ENCODE measurements at places on chromosomes 12 and 14.
A peak's percentile ranks its signal among the peaks of the same experiment; 100 is the strongest.

GRCh38 chr14:60488175-60488574, 2.3 kb upstream of the C14orf39 start:
- no peaks in the 10 kb centered on the region for H3K4me1 ChIP-seq
- DNase-seq, result no peak
- H3K27ac ChIP-seq, result no peak overlapping the region
- H3K4me3 ChIP-seq, result no peak overlapping the region
- no peaks in the 10 kb centered on the region for H3K36me3 ChIP-seq

DNA sequence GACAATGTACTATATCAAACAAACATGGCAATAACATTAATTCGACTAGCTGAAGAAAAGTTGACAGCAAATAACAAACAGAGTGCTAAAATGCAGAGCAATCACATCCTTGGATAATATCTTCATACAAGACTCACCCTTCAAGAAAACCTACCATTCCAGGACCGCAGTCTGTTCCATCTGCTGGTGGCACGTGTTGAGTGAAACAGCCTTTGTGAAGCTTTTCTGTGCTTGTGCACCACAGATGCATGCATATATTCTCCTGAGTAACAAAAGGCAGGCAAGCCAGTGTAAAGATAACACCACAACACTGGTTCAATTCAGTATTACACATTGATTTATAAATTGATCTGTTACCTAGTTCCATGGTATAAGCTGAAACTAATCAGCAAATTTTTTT, 89.3 kb downstream of the ADAMTS20 start:
- no peak for DNase-seq
- H3K4me3 ChIP-seq, result no peak overlapping the region
- no peaks in the 10 kb centered on the region for H3K27me3 ChIP-seq
- no peaks in the 10 kb centered on the region for H3K4me1 ChIP-seq
- no peak overlapping the region for H3K27ac ChIP-seq

GRCh38 chr12:97716356-97716755, 253.8 kb downstream of the RMST start:
- no peak for DNase-seq
- no peak overlapping the region for H3K4me3 ChIP-seq
- no peaks in the 10 kb centered on the region for H3K27me3 ChIP-seq
- H3K4me1 ChIP-seq, result no peaks in the 10 kb centered on the region
- no peak overlapping the region for H3K27ac ChIP-seq

GRCh38 chr12:106251631-106252455, 4.0 kb upstream of the CKAP4 start:
- H3K4me1 ChIP-seq, result peaks cover 11% of the 10 kb centered on the region
- H3K27me3 ChIP-seq, result no peaks in the 10 kb centered on the region
- no peak overlapping the region for H3K27ac ChIP-seq
- H3K36me3 ChIP-seq, result peaks cover 4% of the 10 kb centered on the region
- no peak overlapping the region for H3K4me3 ChIP-seq

DNA sequence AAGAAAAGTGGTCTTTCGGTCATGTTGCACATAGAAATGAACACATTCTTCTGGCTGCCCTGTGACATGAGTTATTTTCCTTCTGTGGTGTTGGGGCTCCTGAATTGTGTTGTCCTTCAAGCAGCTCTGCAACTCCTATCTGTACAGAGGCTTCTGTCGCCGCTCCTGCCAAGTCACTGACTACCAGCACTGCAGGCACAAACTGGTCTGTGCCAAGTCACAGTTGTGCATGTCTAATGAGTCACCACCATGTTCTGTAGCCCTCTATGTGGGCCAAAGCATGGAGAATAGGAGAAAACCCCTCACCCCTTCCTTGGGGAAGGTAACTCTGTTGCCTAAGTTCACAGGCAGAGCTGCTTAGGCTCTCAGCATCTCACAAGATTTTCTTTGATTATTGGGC, 283.3 kb downstream of the RPL10L start:
- no peak overlapping the region for H3K4me3 ChIP-seq
- no peaks in the 10 kb centered on the region for H3K27me3 ChIP-seq
- no peaks in the 10 kb centered on the region for H3K4me1 ChIP-seq
- H3K27ac ChIP-seq, result no peak overlapping the region
- DNase-seq, result no peak

GRCh38 chr12:13082861-13083260, 20.6 kb downstream of the GSG1 start:
- H3K4me1 ChIP-seq, result no peaks in the 10 kb centered on the region
- H3K27me3 ChIP-seq, result no peaks in the 10 kb centered on the region
- H3K36me3 ChIP-seq, result peaks cover 5% of the 10 kb centered on the region
- no peak overlapping the region for H3K27ac ChIP-seq

GRCh38 chr12:191541-191940, 22.4 kb downstream of the SLC6A12 start:
- no peaks in the 10 kb centered on the region for H3K4me1 ChIP-seq
- DNase-seq, result no peak
- peaks cover 3% of the 10 kb centered on the region for H3K36me3 ChIP-seq
- no peak overlapping the region for H3K27ac ChIP-seq

DNA sequence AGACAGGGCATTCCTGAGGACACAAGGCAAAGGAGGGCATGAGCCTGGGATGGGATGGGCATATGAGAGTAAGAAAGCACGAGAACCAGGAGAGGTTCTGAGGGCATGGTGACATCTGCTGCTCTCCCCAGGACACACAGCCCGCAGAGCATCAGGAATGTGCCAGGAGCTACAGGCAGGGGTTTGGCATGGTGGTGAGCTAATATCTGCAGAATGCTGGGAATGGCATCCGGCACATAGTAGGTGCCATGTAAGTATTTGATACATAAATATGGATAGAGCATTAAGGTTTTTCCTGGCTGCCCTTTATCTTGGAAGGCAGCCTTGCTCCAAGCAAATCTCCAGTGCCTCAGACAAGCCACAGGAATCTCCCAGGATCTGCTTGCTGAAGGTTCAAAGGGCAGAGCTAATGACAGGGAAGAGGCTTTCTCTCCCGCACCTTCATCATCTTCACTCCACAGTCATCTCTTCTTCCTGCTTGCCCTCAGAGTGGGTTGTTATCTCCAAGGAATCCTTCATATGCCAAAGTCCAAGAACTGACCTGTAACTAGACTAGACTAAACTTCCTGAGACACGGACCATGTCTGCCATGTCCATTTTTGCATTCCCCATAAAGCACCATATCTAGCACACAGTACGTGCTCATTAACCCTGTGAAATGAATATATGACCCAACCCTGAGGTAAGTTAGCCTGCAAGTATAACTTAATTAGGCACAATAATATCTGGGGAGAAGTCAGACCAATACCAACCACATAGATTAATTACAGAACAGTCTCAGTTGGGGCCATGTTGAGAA, 62.0 kb upstream of the SCN8A start:
- peaks cover 15% of the 10 kb centered on the region for H3K27me3 ChIP-seq
- peaks cover 9% of the 10 kb centered on the region for H3K4me1 ChIP-seq
- no peak for DNase-seq

GRCh38 chr14:75238756-75239455, 39.7 kb upstream of the FOS start:
- H3K27me3 ChIP-seq, result no peaks in the 10 kb centered on the region
- H3K4me1 ChIP-seq, result peaks cover 6% of the 10 kb centered on the region
- H3K27ac ChIP-seq, result peak overlapping the region; percentile 27
- no peak overlapping the region for H3K4me3 ChIP-seq
- DNase-seq, result no peak

GRCh38 chr12:1618489-1618888, 10.5 kb upstream of the WNT5B start:
- H3K4me1 ChIP-seq, result no peaks in the 10 kb centered on the region
- H3K4me3 ChIP-seq, result no peak overlapping the region
- H3K27ac ChIP-seq, result no peak overlapping the region
- no peaks in the 10 kb centered on the region for H3K36me3 ChIP-seq
- no peak for DNase-seq

GRCh38 chr14:103401223-103402214, 16.3 kb downstream of the MARK3 start:
- peak overlapping the region; percentile 83 for H3K27ac ChIP-seq
- H3K4me3 ChIP-seq, result no peak overlapping the region
- H3K36me3 ChIP-seq, result peaks cover 23% of the 10 kb centered on the region
- H3K4me1 ChIP-seq, result peaks cover 55% of the 10 kb centered on the region
- no peak for DNase-seq

- H3K4me1 ChIP-seq, result no peaks in the 10 kb centered on the region
- H3K27ac ChIP-seq, result no peak overlapping the region
- DNase-seq, result no peak
- no peaks in the 10 kb centered on the region for H3K36me3 ChIP-seq
Measured at GRCh38 chr12:69833696-69834095, 8.7 kb downstream of the MYRFL start.

- no peak overlapping the region for H3K27ac ChIP-seq
- no peaks in the 10 kb centered on the region for H3K36me3 ChIP-seq
- no peaks in the 10 kb centered on the region for H3K4me1 ChIP-seq
- peaks cover 32% of the 10 kb centered on the region for H3K27me3 ChIP-seq
- no peak for DNase-seq
Measured at GRCh38 chr12:119512772-119513497, 80.6 kb upstream of the TMEM233 start.

DNA sequence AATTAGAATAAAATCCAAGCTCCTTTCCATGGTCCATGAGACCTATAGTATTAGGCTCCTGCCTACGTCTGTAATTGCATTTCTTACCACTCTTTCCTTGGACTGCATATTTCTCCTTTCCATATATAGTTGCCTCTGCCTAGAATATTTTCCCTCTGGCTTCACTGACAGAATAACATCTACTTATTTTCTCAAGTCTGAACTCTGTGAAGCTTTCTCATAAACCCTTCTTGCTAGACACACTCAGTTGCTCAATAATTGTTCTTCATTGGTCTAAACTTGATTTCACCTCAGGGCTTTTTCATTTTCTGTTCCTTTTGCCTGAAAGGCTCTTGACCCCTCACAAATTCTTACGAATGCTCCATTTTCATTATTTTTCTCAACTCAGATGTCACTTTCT, 36.9 kb upstream of the KRAS start:
- no peak overlapping the region for H3K4me3 ChIP-seq
- DNase-seq, result no peak
- peaks cover 7% of the 10 kb centered on the region for H3K4me1 ChIP-seq
- no peaks in the 10 kb centered on the region for H3K36me3 ChIP-seq

DNA sequence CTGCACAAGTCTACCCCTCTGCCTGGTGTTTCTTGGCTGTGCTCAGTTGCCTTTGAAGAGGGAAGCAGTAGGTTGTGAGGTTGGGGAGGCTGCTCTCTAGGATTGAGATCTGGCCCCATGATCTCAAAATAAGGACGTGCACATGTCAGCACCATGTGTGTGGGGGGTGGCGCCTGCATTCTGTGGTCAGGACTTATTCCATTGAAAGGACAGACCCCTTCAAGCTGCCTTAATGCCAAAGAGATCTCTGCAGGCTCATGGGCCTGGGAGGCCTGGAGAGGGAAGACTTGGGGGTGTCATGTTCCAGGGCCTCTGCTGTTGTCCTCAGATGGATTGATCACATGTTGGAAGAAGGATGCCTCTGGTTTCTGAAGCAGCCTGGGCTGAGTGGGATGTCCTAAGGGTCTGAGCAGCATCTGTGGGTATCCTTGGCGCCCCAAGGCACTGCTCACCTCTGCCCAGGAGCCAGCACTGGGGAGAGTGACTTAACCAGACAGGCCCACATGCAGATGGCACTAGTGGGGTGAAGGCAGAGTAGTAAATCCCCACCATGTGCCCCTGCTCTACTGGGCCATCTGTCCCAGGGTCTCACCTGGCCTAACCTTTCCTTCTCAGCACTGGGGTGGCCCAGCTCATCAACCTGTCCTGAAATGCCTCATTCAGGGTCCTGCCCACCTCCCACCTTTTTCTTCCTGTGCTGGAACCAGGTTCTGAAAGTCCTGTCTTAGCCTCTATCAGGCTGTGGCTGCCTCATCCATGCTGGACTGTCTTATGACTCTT, 118.9 kb downstream of the ADGRD1 start:
- H3K27me3 ChIP-seq, result peaks cover 7% of the 10 kb centered on the region
- no peaks in the 10 kb centered on the region for H3K4me1 ChIP-seq
- no peak for DNase-seq
- H3K27ac ChIP-seq, result no peak overlapping the region
- no peaks in the 10 kb centered on the region for H3K36me3 ChIP-seq

DNA sequence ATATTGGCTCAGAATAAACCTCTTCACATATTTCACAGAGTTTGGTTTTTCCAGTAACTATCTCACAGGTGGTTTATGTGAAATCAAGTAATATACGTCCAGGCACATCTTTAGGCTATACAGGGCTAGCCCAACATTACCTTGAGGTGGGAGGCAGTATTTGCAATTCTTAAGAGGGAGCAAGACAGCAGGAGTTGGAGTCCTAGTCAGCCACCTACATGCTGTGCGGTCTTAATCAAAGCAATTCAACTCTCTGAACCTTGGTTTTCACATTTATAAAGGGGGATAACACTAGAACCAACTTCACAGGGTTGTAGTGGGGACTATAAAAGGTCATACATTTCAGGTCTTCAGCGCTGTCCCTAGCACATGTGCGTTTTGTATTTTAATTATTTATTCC, 73.5 kb upstream of the FICD start:
- no peaks in the 10 kb centered on the region for H3K36me3 ChIP-seq
- H3K4me3 ChIP-seq, result no peak overlapping the region
- no peaks in the 10 kb centered on the region for H3K4me1 ChIP-seq
- no peak overlapping the region for H3K27ac ChIP-seq
- peaks cover 64% of the 10 kb centered on the region for H3K27me3 ChIP-seq

GRCh38 chr12:10285919-10286318, 21.8 kb upstream of the KLRD1 start:
- H3K27me3 ChIP-seq, result no peaks in the 10 kb centered on the region
- peaks cover 37% of the 10 kb centered on the region for H3K4me1 ChIP-seq
- peak overlapping the region; percentile 58 for H3K27ac ChIP-seq
- no peak for DNase-seq
- peaks cover 3% of the 10 kb centered on the region for H3K36me3 ChIP-seq

GRCh38 chr14:62081012-62081612, 318.9 kb downstream of the SNAPC1 start:
- no peak for DNase-seq
- H3K4me1 ChIP-seq, result peaks cover 29% of the 10 kb centered on the region
- H3K27me3 ChIP-seq, result no peaks in the 10 kb centered on the region
- H3K27ac ChIP-seq, result no peak overlapping the region

- H3K27ac ChIP-seq, result no peak overlapping the region
- H3K27me3 ChIP-seq, result no peaks in the 10 kb centered on the region
- no peak overlapping the region for H3K4me3 ChIP-seq
- no peaks in the 10 kb centered on the region for H3K36me3 ChIP-seq
- no peaks in the 10 kb centered on the region for H3K4me1 ChIP-seq
Measured at GRCh38 chr14:80233470-80234089, 22.3 kb upstream of the DIO2 start.

DNA sequence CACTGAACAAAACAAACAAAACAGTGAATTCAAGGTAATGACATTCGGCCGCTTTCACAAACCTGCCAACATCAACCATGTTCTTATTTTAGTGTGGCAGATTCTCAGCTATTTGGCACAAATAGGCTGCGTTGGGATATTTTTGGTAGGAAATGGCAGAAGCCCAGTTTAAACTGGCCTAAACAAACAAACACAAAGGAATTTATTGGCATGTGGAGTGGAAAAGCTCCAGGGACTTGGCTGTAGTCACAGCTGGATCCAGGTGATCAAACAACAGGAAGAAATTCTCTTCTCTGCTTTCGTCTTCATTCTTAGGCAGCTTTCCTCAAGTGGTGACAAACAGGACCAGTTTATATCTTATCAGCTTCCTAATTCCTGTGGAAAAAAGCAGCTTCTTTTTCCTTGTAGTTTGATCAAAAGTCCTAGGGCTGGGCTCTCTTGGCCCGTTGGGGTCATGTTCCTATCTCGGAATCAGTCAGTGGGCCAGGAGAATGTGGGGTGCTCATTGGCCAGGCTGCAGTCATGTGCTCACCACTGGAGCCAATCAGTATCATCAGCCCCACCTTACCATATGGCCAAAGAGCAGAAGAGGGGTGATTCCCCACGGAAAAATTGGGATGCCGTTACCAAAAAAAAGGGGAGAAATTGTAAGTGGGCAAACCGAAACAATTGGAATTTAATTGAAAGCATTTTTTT, 22.6 kb downstream of the C12orf75 start:
- H3K27me3 ChIP-seq, result no peaks in the 10 kb centered on the region
- peaks cover 69% of the 10 kb centered on the region for H3K4me1 ChIP-seq
- H3K4me3 ChIP-seq, result no peak overlapping the region

- H3K36me3 ChIP-seq, result no peaks in the 10 kb centered on the region
- H3K27ac ChIP-seq, result no peak within 1 kb of the TSS
Measured at GRCh38 chr12:18737819-18738218, at the start of the genes CAPZA3 and PLCZ1. Gene CAPZA3 (plus strand): TSS chr12:18738119. CDS start chr12:18738269, 150 bp downstream. Gene PLCZ1 (minus strand): TSS chr12:18738012. CDS start chr12:18737371, 641 bp downstream.

All from central memory CD8-positive, alpha-beta T cell (primary cell).